ENCODE measurements at places on chromosomes 1 and 21.

- no peak for DNase-seq
Observed at GRCh38 chr1:160552425-160552824, 26.9 kb downstream of the CD84 start.

DNA sequence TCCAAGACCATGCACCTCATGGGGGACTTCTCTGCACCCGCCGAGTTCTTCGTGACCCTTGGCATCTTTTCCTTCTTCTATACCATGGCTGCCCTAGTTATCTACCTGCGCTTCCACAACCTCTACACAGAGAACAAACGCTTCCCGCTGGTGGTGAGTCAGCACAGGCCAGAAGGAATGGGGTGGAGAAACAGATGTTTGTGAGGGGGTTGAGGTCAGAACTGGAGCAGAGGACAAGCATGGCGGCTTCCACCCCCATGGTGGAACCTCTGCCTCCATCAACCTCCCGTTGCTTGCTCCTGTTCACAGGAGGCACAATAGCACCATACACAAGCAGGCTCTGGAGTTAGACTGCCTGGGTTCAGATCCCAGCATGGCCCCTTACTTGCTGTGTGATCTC is 6.9 kb upstream of the ATXN7L2 start:
- no peak for DNase-seq

- peak; percentile 26 for DNase-seq
Observed at GRCh38 chr1:108646648-108647269, 14.1 kb downstream of the HENMT1 start.

GRCh38 chr1:21278208-21278859 is 11.9 kb downstream of the ECE1 start:
- DNase-seq = no peak

- DNase-seq = no peak
Observed at GRCh38 chr1:25503551-25504426, 39.6 kb upstream of the LDLRAP1 start.
